GM23248 (cell line): ENCODE measurements at places on chromosomes 5 and 9. TPM values are rescaled to one million over a fixed set of nuclear protein-coding genes. Genes with fewer than 3 reads are reported as not detected.

DNA sequence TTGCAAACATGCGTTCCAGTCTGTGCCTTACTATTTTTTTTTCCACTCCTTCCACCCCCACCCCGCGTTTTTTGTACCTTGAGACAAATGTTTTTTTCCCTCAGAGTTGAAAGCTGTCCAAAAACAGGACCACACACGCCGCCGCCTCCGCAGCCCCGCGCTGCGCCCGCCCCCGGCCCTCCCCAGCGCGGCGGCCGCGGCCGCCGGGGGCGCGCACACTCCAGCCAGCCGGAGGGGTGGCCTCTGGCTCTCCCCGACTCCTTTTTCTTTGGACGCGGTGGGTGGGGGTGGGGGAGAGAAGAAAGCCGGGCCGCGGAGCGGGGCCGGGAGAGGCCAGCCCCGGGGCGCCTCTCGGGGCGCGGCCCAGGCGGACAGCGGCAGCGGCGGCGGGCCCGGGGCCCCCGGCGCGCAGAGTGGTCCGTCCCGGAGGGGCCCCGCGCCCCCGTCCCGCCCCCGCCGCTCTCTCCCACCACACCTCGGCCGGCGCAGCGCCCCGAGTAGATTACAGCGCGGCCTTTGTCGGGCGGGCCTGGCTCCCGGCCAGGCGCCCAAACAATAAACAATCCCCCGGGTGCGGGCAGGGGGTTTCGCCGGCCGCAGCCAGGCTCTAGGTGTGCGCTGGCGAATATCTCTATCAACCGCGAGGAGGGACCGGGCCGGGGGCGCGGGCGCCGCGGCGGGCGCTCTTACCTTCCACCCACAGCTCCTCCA lies 10.9 kb downstream of the PTCH1 start:
- H3K4me3 ChIP-seq: peak overlapping the region; percentile 93
- H3K36me3 ChIP-seq: no peaks in the 10 kb centered on the region

Gene RELL2
- 2.8 and 3.8 TPM in 2 replicates for total RNA-seq

Gene RASEF
- 0.11 TPM in 1 of 2 replicates, not detected in the other for total RNA-seq

Gene SYNPO
- 6.1 and 7.7 TPM in 2 replicates for total RNA-seq
